ENCODE measurements at places on chromosomes 11 and 22.

DNA sequence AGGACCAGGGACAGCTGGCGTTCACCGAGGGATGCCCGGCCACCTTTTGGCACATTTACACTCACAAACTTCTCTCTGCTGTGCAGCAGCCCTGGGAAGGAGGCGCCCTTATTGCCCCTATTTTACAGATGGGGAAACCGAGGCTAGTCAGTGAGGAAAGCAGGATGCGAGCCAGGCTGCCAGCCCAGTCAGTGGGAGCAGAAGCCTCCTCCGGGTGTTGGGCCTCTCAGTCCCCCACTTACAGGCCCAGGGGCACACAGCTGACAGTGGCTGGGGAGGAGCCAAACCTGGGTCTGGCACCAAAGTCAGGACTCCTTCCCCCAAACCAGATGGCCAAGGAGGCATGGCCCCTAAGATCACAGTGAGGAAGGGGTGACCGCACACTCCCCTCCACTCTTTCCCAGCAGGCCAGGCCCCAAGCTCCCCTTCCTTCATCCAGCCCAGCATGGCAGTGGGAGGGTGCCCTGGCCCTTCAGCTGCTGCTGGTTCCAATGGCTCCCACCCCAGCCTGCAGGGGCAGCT lies 121.4 kb upstream of the ANO1 start:
- DNase-seq: no peak

- DNase-seq: no peak
These were observed 379.5 kb downstream of the ETS1 start for GRCh38 chr11:128207861-128208321.

DNA sequence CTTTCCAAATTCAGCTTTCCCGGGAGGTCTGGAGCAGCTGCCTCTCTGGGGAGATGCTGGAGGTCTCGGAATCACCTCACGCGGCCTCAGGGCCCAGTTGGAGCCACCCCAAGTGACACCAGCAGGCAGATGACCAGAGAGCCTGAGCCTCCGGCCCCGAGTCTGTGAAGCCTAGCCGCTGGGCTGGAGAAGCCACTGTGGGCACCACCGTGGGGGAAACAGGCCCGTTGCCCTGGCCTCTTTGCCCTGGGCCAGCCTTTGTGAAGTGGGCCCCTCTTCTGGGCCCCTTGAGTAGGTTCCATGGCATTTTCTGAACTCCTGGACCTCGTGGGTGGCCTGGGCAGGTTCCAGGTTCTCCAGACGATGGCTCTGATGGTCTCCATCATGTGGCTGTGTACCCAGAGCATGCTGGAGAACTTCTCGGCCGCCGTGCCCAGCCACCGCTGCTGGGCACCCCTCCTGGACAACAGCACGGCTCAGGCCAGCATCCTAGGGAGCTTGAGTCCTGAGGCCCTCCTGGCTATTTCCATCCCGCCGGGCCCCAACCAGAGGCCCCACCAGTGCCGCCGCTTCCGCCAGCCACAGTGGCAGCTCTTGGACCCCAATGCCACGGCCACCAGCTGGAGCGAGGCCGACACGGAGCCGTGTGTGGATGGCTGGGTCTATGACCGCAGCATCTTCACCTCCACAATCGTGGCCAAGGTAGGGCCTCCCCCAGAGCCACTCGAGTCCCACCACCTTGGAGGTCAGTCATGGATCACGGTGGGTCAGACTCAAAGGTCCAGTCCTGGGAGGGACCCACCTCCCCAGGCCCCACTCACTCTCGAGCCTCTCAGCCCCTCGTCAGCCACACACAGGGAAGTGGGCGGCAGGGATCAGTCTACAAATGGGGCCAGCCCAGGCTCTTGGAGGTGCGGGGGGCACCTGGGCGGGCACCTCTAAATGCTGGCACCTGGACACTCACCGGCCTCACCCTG lies 525 bp downstream of the SLC22A12 start:
- DNase-seq: no peak

- no peak for DNase-seq
These were observed 132.6 kb downstream of the WNT11 start for GRCh38 chr11:76073724-76074123.

DNA sequence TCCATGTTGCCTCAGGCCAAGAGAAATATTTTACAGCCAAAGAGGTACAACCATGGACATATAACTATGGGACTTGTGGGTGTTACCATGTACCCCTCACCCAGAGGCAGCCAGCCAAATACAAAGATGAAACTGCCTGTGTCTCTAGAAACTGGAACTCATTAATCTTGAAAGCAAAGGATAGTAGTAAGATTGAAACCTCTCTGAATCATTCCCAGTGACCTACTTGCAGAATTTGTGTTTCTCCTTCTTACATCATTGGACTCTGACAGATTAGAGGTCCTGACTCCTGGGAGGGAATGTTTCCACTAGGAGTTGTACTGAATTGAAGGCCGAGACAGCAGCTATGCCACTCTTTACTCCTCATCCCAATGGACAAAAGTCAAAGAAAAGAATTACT lies 257.4 kb upstream of the UBASH3B start:
- DNase-seq: no peak

- DNase-seq: no peak
These were observed 102.3 kb upstream of the SYT13 start for GRCh38 chr11:45388472-45388871.

GRCh38 chr22:46142548-46143490 lies 7.5 kb upstream of the PPARA start:
- DNase-seq: no peak

GRCh38 chr22:34390400-34390799 lies 470.1 kb upstream of the LARGE1 start:
- no peak for DNase-seq

DNA sequence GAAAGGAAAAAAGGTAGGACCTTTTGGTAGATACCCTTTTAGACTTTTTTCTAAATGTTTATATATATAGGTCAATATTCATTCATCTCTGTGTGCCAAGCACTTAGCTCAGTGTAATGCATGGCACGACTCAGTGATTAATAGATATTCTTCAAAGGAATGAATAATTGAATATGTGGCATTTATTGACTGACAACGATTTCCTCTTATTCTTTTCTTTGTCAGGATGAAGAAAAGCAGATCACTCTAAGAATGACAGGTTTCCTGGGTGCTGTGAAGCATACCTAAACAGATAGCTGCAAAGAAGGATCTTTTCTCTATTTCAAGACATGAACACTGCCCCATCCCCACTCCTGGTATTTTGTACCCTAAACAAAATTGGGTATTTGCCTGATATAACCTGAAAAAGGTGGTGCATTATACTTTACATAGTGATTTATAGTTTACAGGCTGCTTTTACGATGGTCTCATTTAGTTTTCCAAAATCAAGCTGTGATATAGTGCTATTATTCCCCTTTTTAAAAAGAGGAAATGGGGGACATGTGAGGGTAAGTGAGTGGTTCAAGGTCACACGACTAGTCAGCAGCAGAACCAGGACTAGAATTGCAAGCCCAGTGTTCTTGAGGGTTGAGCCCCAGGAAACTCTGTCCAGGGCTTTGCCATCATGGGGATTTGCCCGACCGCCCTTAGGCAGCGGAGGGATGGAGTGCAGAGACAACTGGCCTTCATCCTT lies 32.9 kb upstream of the CLMP start:
- DNase-seq: no peak

DNA sequence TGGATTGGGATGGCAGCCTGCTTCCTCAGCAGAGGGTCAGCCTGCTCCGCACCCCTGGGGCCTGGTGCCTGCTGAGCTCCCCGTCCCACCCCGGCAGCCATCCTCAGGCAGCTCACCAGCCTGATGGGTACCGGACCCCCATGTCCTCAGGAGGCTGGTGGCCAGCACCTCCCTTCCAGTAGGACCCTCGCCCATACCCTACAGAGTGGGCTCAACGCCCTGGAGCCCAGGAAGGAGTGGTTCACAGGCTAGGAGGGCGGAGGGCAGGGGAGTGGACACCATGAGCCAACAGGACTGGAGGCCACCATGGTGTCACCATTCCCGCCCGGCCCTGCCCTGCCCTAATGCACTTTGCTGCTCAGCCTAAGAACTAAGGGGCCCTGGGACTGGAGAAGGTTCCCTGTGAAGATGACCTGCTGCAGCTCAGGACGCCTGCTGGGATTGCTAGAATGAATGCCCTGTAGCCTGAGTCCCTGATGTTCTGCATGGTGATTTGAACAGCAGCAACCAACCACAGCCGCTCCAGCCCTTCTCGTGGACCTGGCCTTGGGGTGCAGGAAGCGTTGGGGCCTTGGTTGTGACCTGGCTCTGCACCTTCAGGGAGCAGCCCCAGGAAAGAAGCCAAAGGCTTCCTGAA lies 1080.8 kb downstream of the BRD1 start:
- no peak for DNase-seq

DNA sequence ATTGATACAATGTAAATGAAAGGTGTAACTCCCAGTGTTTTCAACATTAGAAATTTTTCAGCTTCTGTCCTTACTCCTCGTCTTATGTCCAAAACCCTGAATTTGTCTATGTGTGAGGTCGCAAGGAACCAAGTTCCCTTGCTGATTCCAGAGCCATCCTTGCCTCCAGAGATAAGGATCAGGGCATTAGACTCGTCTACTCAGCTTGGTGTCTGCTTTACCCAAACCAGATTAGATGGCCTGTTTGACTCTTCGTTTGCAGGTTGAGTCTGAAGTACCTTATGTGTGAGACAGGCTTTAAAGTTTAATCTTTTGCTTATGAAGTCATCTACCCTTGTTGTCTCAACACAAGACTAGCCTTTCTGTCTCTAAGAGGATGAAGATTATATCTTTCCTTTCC lies 55.6 kb downstream of the SPECC1L start:
- no peak for DNase-seq

- DNase-seq: no peak
These were observed 42.0 kb downstream of the ALX4 start for GRCh38 chr11:44267750-44268613.

DNA sequence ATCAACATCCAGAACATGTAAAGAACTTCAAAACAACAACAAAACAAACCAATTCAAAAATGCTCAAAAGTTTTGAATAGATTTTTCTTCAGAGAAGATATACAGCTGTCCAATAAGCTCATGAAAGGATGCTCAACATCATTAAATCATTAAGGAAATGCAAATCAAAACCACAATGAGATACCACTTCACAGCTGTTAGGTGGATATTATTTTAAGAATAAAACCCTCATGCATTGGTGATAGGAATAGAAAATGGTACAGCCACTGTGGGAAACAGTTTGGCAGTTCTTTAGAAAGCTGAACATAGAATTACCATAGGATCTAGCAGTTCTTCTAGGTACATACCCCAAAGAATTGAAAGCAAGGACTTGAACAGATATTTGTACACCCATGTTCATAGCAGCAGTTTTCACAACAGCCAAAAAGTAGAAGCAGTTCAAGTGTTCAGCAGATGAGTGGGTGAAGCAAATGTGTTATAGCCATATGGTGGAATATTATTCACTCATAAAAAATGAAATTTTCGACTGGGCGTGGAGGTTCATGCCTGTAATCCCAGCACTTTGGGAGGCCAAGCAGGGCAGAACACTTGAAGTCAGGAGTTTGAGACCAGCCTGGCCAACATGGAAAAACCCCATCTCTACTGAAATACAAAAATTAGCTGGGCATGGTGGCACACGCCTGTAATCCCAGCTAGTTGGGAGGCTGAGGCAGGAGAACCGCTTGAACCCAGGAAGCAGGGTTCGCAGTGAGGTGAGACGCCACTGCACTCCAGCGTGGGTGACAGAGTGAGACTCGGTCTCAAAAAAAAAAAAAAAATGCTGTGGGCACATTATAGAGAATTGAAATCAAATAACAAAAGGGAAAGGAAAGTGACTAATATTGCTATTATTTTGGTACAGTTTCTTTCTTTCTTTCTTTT lies 42.9 kb downstream of the CBL start:
- no peak for DNase-seq

DNA sequence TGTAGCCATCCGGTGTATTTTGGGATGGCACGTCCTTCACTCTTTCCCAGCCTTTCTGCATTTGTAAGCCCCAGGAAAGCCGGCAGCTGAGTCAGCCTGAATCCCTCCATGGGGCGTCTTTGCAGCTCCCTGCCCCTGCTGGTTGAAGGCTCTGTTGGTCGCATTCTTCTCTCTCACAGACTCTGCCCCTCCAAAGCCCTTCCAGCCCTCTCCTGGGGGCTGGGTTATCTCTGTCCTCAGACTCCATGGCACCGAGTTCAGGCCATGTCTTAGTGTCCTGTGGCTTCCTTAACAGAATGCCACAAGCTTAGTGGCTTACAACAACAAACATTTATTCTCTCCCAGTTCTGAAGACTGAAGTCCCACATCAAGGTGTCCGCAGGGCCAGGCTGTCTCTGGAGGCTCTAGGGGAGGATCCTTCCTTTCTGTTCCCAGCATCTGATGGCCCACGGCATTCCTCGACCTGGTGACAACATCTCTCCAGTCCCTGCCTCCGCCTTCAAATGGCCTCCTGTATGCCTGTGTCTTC lies 62.2 kb downstream of the BCR start:
- no peak for DNase-seq

- DNase-seq: no peak
These were observed 3.6 kb upstream of the MRPL23 start for GRCh38 chr11:1943576-1943975.

DNA sequence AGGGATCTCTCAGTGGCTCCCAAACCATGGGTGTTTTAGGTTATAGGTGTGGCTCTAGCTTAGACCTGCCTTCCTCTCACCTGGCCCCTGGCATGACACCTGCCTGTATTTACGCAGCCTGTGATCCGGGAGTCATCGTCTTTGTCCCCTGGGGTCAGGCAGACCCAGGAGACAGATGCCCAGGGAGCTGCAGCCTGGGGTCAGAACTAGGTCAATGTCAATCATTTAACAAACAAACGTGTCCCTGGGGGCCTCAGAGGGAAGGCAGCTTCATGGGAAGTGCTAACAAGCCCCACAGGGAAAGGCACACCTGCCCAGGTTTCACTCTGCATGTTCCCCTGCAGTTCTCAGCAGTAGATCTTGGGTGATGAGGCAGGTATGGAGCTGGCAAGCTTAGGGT lies 12.0 kb downstream of the BACE1-AS start:
- no peak for DNase-seq

DNA sequence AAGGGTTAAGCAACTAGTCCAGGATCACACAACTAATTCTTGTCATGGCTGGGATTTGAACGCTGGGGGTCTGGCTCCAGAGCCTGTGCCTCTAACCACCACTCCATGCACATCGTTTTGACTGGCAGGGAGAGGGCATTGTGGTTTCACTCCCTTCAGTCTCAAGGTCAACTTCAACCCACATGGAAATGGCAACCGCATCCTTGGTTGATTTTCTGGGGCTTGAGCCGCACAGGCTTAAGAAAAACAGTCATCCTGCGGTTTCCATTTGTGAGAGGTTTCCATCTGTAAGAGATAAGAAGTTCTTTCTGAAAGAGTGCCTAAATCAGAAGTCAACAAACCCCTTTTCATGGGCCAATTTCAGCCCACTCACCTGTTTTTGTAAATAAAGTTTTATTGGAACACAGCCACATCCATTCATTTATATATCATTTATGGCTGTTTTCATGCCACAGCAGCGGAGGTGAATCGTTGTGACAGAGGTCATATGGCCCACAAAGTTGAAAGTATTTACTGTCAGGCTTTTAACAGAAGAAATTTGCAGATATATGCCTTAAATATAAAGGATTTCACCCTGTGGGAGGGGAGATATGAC lies 65.7 kb downstream of the SGSM1 start:
- no peak for DNase-seq
